Upper lobe of right lung (tissue), 1 donor: ENCODE measurements at places on chromosomes 2 and 18. TPM values are rescaled to one million over a fixed set of nuclear protein-coding genes. Genes with fewer than 3 reads are reported as not detected.

Gene ATP8B1
- total RNA-seq = 30.7 TPM

Gene MLPH
- 423 TPM for total RNA-seq

Gene SOX11
- 0.84 TPM for total RNA-seq

Gene SPP2
- total RNA-seq = not detected

Gene HOXD12
- not detected for total RNA-seq

Gene SULT1C4
- total RNA-seq = 11.6 TPM

Gene TSPYL6
- total RNA-seq = not detected

Gene MC4R
- total RNA-seq = not detected

Gene FSIP2
- total RNA-seq = 0.29 TPM

Gene PLEKHH2
- 53.8 TPM for total RNA-seq

Gene DCTN1
- 140 TPM for total RNA-seq

- H3K4me3 ChIP-seq = no peak overlapping the region
- no peak overlapping the region for H3K27ac ChIP-seq
These were observed 38.7 kb downstream of the REEP1 start for GRCh38 chr2:86298411-86299390.

DNA sequence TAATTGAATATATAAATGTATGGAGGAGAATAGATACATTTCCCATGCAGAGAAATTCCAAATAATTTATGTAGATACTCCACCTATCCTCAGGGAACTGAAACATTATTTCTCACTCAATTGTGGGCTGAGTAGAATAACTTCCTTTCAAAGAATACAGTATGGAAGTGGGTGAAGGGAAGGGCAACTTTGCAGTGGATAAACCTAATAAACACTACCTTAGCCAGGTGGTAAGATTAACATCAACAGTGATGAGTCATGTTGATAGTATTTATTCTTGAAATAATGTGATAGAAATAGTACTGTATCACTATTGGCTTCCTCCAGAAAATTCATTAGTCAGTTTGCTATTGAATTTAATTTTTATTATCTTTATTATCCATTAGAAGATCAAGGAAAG lies 716.4 kb upstream of the CHAC2 start:
- H3K36me3 ChIP-seq = no peaks in the 10 kb centered on the region
- DNase-seq = no peak

GRCh38 chr2:162379719-162380580 lies 36.0 kb downstream of the GCA start:
- H3K4me3 ChIP-seq = no peak overlapping the region
- no peaks in the 10 kb centered on the region for H3K36me3 ChIP-seq
- DNase-seq = no peak
- H3K27ac ChIP-seq = no peak overlapping the region

DNA sequence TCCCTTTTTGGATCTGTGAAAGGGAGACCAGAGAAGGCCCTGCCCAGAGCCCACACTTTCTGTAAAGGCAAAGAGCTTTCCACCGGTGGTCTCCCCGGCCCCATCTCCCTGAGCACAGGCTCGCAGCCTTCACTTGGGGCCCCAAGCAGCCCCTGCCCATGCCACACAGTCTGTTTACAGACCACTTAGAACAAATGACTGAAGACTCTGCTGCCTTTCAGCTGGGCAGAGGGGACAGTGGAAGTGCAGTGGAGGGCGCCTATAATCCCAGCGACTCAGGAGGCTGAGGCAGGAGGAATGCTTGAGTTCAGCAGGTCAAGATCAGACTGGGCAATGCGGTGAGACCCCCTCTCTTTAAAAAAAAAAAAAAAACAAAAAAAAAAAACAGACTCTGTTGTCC lies 28.9 kb downstream of the SERTAD2 start:
- H3K36me3 ChIP-seq = no peaks in the 10 kb centered on the region
- no peaks in the 10 kb centered on the region for H3K4me1 ChIP-seq
- H3K27me3 ChIP-seq = no peaks in the 10 kb centered on the region
- DNase-seq = no peak
- no peak overlapping the region for H3K27ac ChIP-seq
- no peak overlapping the region for H3K4me3 ChIP-seq

GRCh38 chr18:42959528-42959927 lies 156.0 kb downstream of the RIT2 start:
- no peak overlapping the region for H3K4me3 ChIP-seq
- H3K4me1 ChIP-seq = no peaks in the 10 kb centered on the region
- H3K27ac ChIP-seq = no peak overlapping the region

DNA sequence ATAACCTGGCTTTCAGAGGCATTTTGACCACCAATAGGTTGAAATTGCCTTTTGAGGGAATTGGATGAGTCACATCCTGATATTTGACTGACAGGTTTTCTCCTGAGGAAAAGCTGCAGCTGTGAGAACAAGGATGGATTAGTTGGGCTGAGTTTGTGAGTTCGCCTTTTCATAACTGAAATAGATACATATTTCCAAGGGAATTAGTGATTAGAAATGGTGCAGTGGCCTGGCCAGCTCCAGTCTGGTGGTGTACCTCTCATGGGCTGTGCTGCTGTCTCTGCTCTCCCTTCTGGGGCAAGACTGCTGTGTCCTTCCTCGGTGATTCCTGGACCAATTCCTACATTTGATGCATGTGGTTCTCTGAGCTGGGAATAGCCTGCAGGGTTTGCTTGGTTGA lies 341.3 kb downstream of the TSN start:
- no peak for DNase-seq
- no peak overlapping the region for H3K27ac ChIP-seq
- no peaks in the 10 kb centered on the region for H3K27me3 ChIP-seq
- H3K36me3 ChIP-seq = no peaks in the 10 kb centered on the region
- no peaks in the 10 kb centered on the region for H3K4me1 ChIP-seq

DNA sequence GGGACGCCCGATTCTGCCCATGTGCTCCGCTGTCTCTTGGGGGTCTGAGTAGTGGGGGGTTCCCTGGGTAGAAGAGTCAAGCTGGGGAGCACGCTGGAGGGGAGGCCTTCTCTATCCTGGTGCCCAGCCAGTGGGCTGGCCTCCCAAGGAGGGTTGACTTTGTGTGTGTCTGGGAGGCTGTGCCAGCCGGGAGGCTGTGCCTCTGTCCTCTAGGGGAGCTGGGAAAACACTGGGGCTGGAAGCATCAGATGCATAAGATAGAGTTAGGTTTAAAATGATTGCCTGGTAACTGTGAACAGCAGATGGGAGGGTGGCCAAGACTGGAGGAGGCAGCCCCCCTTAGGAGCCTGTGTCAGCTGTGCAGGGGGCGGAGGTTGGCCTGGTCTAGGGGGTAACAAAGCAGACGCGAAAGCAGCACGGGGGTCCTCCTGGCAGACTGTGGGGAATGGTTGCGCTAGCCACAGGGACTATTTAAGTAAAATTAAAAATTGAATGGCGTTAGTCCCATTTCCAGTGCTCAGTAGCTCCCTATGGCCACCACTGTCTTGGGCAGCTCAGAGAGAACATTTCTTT lies 1.3 kb downstream of the ING5 start:
- H3K4me3 ChIP-seq = peak overlapping the region; percentile 81
- no peaks in the 10 kb centered on the region for H3K27me3 ChIP-seq
- peaks cover 4% of the 10 kb centered on the region for H3K4me1 ChIP-seq
- H3K27ac ChIP-seq = peak overlapping the region; percentile 30

- DNase-seq = no peak
- H3K27me3 ChIP-seq = no peaks in the 10 kb centered on the region
- no peaks in the 10 kb centered on the region for H3K36me3 ChIP-seq
- no peaks in the 10 kb centered on the region for H3K4me1 ChIP-seq
These were observed 160.3 kb downstream of the CSRNP3 start for GRCh38 chr2:165629776-165630175.
